ENCODE measurements at places on chromosomes 2 and 18. TPM values are rescaled to one million over a fixed set of nuclear protein-coding genes. Genes with fewer than 3 reads are reported as not detected.

SERPINB10 gene
- not detected for total RNA-seq

DNA sequence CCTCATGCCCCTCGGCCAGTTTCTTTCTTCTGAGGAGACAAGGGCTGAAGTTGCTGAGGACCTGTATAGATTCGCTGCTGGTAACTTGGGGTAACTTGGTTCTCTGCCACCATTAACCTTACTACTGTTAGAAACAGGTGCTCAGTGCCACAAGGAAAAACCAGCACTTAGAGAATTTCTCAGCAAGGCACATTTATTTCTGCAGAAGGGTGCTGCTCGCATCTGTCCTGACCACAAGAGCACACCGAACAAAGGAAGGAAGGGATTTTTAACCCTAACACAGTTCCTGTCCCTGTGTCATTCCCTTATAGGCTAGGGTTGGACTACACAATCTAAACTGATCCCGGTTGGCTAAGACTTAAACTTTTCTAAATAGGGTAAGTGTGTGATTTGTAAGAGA is 154.1 kb downstream of the SOCS6 start:
- DNase-seq = no peak

DNA sequence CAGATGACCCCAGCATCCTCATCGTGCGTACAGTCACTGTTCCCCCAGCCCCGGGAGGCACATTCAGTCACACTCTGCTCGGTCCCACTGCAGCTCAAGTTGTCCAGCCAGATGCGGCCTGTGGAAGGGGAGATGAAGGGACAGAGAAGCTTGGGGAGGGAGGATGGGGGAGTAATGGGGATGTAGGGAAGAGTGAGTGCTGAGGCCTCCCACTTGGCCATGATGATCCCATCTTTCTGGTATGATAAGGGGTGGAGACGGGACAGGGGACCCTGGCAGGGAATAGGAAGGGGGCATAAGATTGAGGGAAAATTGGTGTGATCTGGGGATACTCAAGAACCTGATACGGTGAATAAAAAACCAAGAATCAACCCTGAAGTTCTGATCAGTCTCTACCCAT is 3.5 kb downstream of the LOXL3 start:
- no peak for DNase-seq

DNA sequence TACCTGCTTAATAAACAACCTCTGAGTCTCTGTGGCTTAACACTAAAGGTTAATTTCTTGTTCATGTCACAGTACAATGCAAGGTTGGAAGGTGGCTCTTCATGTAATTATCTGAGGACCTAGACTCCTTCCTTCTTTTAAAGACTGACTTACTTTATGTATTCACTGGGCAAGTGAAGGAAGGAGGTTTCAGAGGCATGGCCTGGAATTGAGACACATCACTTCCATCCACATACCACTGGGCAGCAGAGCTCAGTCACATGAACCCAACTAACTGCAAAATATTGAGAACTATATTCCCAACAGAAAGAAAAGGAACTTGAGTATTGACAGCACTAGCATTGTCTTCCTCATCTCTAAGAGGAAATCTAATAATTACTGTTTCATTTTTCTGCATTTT is 57.5 kb upstream of the FN1 start:
- DNase-seq = no peak

- DNase-seq = no peak
These were observed 2.2 kb downstream of the MPP4 start for GRCh38 chr2:201696151-201696659.

DNA sequence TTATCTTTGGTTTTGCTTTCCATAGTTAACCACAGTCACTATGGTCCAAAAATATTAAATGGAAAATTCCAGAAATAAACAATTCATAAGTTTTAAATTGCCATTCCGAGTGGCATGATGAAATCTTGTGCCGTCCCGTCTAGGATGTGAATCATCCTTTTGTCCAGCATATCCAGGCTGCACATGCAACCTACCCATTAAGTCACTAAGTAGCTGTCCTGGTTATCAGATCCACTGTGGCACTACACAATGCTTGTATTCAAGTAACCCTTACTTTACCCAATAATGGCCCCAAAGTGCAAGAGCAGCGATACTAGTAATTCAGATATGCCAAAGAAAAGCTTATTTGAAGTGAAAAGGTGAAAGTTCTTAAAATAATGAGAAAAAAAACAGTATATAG is 10.7 kb downstream of the USP34 start:
- DNase-seq = no peak

- no peak for DNase-seq
These were observed 55.5 kb downstream of the SH3YL1 start for GRCh38 chr2:208335-208734.

- DNase-seq = no peak
These were observed 6.3 kb downstream of the KHK start for GRCh38 chr2:27092696-27093429.

DNA sequence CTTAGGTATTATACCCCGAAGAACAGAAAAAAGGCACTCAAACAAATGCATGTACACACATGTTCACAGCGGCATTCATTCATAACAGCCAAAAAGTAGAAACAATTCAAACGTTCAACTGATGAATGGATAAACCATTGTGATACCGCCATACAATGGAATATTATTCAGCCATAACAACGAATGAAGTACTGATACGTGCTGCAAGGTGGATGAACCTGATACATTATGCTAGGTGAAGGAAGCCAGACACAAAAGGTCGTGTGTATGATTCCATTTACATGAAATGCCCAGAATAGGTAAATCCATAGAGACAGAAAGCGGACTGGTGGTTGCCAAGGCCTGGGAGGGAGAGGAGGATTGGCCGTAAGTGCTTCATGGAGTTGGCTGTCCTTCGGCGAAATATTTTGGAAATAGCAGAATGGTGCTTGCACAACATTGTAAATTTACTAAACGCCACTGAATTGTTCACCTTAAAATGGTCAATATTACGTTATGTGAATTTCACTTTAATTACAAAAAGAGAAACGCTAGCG is 750 bp upstream of the RMP24 start:
- DNase-seq = no peak

MARCHF4 gene
- total RNA-seq = not detected

DNA sequence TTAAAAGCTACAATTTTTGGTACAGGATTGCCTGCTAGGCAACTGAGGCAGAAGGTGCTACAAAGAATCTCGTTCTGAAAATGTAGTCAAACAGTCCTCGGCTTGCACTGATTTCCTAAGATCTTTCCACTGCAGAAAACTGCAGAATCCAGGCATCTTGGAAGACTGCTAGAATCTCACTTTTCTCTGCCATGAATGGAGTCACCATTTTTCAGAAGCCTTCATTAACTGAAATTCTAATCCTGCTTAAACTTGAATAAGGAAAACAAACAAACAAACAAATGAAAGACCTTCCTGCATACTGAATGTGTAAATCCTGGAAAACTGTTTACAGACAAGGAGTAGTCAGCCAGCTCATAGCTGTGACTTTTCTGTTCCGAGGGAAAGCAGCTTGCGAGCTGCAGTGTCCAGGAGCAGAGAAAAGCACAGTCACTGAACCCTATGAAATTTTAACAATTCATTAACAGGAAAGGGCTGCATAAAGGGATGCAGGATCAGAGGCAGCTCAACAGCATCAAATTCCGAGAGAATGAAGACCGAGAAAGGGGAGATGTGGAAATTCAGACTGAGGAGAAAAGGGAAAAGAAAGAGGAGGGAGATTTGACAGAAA is 210.5 kb upstream of the PIK3C3 start:
- DNase-seq = no peak

DNA sequence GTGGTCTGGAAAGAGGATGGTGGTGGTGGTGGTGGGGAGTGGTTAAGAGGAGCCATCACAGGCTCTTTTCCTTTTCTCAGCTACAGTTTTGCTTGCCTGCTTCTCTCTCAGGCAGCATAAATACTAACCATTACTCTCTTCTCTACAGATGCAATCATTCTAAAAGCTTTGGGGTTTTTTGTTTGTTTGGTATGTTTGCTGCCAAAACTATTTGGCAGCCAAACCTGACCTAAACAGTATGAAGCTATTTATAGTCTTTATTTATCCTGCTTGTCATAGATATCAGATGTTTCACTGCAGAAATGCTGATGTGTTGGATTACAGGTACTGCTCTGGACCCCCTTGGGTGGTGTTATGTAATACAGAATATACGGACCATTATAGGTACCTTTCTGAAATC is 15.3 kb downstream of the SIX3 start:
- DNase-seq = no peak

- no peak for DNase-seq
These were observed 15.5 kb upstream of the KIF1A start for GRCh38 chr2:240835528-240835927.

DNA sequence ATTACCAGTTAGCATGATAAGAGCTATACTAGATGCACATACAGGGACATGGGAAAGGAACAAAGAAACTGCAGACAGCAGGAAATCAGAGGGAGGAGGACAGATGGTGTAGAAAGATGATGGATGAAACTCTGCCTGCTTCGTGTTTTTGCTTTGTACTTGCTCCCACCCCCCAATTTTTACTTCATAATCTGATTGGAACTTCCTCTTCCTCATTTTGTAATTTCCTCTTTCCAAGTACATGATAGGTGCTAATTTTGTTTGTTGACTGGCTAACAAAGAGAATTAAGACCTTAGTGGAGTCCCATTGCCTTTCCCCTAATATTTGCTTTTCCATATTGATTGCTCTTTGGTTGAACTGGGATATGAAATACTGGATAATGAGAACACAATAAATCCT is 76.0 kb upstream of the PELI1 start:
- no peak for DNase-seq

CD8B2 gene
- total RNA-seq = not detected
